ENCODE measurements at places on chromosomes 7 and 10.
A peak's percentile ranks its signal among the peaks of the same experiment; 100 is the strongest.

DNA sequence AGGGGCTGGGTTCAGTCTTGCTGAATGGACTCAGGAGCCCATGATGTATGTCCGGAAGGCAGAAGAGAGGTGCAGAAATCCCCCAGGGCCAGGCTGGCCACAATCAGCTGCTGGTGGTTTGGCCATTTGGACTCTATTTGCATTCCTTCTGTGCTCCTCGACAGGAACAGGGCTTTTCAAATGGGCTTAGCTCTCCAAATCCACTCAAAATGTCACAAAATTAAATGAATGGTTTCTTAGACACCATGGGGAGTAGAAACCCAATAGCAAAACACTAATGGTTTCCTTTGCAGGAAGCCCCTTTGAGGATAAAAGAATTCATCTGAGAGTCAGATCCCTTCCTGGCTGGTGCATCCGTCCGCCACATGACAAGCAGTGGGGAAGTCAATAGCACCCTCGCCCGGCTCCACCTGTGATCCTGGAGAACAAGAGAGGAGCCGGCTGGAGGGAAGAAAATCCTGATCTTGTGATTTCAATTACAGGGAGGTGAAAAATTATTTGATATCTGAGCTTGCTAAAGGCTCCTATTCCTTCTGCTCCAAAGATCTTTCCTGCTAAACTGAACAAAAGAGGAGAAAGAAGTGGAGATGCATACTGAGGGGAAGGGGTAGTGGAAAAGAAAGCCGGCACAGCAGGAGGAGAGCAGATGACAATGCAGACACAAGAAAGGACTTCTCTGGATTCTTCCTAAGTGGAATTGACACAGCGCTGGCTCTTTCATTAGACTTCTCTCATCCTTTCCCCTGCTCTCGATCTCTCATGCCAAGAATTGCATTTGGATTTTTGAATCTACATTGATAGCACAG is 190.7 kb downstream of the C7orf25 start:
- no peak for DNase-seq

DNA sequence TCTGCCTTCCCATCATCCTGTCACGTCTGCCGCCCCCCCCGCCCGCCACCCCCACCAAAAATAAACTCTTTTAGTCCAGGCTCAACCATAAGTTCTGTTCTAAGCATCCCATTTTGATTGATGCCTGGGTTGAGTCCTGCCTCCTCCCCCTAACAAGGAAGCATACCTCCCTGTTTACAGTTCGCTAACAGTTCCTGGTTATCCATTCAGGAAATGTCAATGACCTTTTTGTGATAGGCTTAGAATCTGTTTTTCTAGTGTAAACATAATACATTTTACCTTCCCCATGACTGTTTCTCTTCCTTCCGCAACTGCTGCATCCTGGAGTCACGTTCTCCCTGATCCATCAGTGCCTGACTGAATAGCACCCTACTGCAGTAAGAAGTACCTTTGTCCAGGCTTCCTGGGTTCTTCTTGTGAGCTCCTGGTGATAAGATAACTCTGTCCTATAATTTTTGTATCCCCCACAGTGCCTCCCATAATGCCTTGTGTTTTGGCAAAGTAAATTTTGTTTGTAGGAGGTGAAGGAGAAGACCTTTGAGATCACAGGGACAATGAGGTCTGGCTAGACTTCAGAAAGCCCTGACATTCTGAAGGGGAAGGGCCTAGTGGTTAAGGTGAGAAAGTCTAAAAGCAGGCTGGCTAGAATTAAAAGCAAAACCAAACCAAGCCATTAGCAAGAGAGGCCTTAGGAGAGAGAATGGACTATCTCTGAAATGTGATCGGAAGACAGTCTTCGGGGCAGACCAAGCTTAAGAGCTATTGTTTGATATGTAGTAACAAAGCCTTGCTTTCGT is 7.3 kb downstream of the AGFG2 start:
- DNase-seq = no peak

- no peak for DNase-seq
These were observed 253.3 kb downstream of the IPMK start for GRCh38 chr10:58014436-58014835.

- DNase-seq = no peak
These were observed 133.1 kb upstream of the EEPD1 start for GRCh38 chr7:36019980-36020379.

- DNase-seq = no peak
These were observed 89.3 kb downstream of the MGMT start for GRCh38 chr10:129556316-129556715.

- DNase-seq = no peak
These were observed 54.3 kb downstream of the GDI2 start for GRCh38 chr10:5758927-5759326.

GRCh38 chr7:107253599-107253998 is 84.8 kb downstream of the HBP1 start:
- DNase-seq = peak; percentile 18

DNA sequence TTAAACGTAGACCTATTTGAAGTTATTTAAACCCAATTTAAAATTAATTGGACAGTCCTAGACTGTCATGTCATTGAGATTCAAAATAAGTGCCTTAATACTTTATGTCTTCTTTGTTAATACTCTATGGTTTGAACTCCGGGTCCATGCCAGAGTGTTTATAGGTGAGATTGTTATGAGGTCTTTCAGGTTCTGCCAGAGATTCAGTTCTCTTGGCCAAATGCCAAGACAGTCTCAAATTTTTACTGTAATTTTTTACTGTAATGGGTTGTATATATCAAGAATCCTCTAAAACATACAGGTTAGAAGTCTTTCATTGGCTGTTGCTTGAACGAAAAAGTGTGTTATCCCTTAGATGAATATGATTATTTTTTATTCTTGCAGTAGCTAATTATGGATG is 3.9 kb downstream of the ADD3 start:
- no peak for DNase-seq

GRCh38 chr10:57696641-57697040 is 571.1 kb downstream of the IPMK start:
- DNase-seq = no peak

GRCh38 chr7:41148521-41148951 is 554.4 kb downstream of the INHBA start:
- no peak for DNase-seq

GRCh38 chr7:51665045-51665780 is 348.6 kb upstream of the COBL start:
- no peak for DNase-seq

GRCh38 chr10:129570185-129570584 is 103.1 kb downstream of the MGMT start:
- no peak for DNase-seq

DNA sequence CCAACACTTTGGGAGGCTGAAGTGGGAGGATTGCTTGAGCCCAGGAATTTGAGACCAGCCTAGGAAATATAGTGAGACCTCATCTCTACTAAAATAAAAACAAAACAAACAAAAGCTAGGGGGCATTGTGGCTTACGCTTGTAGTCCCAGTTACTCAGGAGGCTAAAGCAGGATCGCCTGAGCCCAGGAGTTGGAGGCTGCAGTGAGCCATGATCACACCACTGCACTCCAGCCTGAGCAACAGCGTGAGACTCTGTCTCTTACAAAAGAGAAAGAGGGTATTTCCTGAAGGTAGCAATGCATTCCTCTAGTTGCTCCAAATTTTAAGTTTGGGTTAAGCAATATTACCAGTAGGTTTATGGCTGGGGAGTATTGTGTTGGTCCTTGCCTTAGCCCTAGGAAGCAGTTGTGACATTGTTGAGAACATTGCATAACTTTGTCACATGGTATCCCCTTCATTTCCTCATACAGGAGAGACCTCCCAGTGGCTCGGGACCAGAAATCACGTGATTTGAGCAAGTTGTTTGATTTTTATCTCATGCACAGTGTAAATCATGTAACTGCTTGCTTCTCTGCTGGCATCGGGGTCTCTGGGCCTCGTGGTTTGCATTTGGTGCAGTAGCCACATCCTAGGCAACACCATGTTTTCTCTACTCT is 23.3 kb upstream of the SMARCD3 start:
- DNase-seq = no peak

DNA sequence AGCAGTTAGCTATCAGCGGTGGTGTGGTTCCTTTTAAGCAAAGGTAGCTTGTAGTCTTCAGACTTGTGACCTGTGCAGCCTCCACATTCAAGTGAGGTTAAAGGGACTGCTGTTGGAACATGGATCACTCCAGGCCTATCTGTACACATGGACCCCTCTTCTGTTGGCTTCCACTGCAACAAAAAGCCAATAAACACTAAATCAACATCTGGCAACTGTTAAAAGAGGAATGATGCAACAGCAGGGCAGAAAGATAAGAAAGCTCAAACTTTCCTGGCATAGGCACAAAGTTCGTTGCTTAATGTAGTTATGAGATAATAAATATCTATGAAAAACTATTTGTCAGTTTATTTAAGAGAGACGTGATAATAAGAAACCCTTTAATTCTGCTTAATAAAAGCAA is 4.0 kb upstream of the MINPP1 start:
- DNase-seq = no peak

- no peak for DNase-seq
These were observed 223.7 kb upstream of the ADARB2 start for GRCh38 chr10:1960982-1961381.

DNA sequence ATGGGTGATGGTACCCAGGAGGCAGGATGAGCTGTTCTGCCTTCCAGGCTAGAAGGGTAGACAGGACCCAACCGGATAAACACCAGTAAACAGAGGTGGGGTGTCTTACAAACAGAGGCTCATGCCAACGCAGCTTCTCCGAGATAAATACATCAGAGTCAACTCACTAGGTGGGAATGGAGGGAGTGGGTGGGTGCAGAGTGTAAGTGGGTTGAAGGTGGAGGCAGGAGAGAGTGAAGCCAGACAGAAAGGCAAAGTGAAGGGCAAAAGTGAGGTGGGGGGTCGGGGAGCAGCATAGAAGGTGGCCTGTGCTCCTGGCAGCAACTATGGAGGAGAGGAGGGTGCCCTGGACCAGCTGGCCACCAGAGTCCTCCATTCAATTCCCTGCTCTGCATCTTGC is 40.4 kb upstream of the COL13A1 start:
- no peak for DNase-seq

- DNase-seq = no peak
These were observed 711.2 kb downstream of the GRID1 start for GRCh38 chr10:85655411-85655810.

- DNase-seq = no peak
These were observed 47.3 kb upstream of the CNPY1 start for GRCh38 chr7:155593461-155594162.

- DNase-seq = no peak
These were observed 21.5 kb upstream of the GRIFIN start for GRCh38 chr7:2497500-2498336.

Data from occipital lobe (tissue), 3 donors.